ENCODE measurements at places on chromosomes 2 and 18.

DNA sequence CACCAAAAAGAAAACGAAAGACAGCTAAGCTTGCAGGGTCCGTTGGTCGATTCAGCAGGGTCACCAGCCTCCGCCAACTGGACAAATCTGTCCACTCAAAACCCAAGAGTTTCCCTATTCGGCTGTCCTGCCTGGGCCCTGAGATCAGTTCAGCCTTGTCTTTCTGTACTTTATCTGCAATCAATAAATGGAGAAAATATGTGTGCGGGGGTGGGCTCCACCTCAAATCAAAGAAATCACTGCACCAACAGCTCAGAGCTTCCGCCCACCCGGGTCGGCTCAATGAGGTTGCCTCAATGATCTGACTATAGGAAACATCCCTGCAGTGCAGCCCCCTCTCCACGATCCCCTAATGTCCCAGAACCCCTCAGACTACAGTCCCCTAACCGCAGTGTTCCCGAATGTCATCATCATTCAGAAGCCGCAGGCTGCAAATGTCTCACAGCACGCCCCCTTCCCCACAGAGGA lies 447 bp downstream of the GGCX start:
- DNase-seq, result no peak

GRCh38 chr2:182933629-182934028 lies 67.2 kb upstream of the FRZB start:
- DNase-seq, result no peak

DNA sequence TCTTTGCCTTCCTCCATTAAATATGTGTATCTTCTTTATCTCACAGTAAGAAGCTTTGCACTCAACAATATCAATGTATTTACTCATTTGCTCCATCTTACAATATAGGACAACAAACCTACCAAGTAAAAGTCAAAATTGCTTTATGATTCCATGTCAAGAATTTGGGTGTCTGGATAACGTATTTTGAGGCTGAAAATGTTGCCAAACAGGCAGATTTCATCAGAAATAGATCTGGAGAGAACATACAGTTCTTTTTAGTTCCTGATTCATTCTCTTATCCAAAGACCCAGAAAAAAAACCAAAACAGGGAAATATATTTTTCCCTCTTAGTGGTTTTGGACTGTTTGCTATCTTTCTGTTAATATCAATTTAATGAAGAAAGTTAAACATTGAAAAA lies 621.1 kb downstream of the STK39 start:
- DNase-seq, result no peak

- no peak for DNase-seq
These were observed 25.0 kb downstream of the MPPE1 start for GRCh38 chr18:11883153-11883552.

Data from NCI-H1694 treated with DMSO at 0.1 percent for 48 hours (cell line).